ENCODE measurements at places on chromosomes 16 and 17.

GRCh38 chr17:78227455-78227916 is 3.9 kb upstream of the TMEM235 start:
- no peak for DNase-seq

DNA sequence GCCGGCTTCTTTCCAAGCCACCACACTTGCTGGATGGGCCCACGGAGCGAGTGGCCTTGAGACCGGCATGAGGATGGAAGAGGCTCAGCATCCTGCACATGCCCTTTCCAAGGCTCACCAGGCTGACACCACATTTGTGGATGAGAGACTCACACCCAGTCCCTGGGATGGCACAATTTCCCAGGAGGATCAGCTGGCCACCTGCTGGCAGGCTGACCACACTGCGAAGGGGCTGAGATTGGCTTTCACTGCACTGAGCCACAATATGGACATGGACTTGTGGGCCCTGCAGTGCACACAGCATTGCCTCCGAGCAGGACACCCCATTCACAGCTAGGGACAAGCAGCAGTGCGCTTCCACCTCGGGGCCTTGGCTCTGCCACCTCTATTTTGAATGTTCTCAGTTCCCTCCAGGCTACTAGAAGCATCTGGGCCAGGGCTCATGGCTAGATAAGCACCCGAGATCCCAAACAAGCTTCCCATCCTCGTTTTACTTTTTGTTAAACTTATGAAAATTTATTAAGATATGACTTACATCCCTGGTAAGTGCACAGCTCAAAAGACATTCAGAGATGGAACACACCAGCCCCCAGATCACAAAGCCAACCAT is 25.3 kb upstream of the KSR1 start:
- no peak for DNase-seq

- DNase-seq: no peak
Observed at GRCh38 chr16:50121721-50122445, 31.2 kb upstream of the TENT4B start.

- DNase-seq: no peak
Observed at GRCh38 chr16:70434484-70435260, 4.2 kb downstream of the ST3GAL2 start.

DNA sequence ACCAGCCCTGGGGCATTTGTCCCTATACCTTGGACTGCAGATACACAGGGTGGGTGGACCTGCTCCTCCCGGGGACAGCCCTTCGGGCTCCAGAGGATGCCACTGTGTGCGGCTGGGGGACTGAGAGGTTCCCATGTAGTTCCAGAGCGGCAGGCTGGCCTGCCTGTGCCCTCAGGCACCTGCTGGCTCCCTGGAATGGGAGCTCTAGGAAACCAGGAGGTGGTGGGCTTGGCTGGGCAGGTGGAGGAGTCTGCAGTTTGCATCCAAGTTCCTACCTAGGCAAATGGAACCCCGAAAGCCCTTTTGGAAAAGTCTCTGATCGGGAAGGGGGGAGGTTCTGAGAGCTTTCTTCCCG is 982 bp downstream of the DBNDD1 start:
- no peak for DNase-seq

DNA sequence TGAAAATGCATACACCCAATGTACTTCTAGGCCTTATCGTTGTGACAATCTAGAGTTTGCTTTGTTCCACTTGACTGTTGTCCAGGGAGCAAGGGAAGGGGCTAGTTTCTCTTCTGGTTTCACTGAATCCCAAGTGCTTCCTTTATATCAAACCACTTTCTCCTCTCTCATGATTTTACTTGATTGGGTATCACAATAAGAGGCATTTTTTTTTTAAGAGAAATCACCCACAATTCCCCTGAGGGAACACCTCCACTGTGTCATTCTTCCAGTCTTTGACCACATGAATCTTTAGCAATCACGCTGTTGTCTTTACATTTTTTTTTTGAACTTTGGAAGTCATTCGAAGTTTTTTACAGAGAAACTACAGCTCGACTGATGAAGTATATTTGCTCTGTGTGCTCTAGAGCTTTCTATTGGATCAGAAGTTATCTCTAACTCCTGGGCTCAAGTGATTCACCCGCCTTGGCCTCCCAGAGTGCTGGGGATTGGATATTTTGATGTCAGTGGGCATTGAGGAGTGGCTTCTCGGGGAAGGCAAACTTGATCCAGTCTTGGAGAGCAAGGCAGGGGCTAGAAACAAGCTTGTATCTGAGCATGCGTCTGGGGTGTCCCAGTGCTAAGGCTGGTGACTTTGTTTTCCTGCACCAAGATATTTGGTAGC is 3.0 kb downstream of the CDH1 start:
- no peak for DNase-seq

- DNase-seq: no peak
Observed at GRCh38 chr16:75244225-75244809, 7.1 kb downstream of the BCAR1 start.

- DNase-seq: no peak
Observed at GRCh38 chr17:74089380-74089779, 114.1 kb upstream of the RPL38 start.
